ENCODE measurements at places on chromosomes 2 and 18.
A peak's percentile ranks its signal among the peaks of the same experiment; 100 is the strongest.

GRCh38 chr2:102581911-102582310 is 37.4 kb upstream of the SLC9A2 start:
- no peak for DNase-seq

GRCh38 chr2:37500031-37500430 is 155.6 kb downstream of the QPCT start:
- peak; percentile 25 for DNase-seq

- DNase-seq: peak; percentile 65
Measured at GRCh38 chr2:101113441-101114267, 37.5 kb downstream of the TBC1D8 start.

DNA sequence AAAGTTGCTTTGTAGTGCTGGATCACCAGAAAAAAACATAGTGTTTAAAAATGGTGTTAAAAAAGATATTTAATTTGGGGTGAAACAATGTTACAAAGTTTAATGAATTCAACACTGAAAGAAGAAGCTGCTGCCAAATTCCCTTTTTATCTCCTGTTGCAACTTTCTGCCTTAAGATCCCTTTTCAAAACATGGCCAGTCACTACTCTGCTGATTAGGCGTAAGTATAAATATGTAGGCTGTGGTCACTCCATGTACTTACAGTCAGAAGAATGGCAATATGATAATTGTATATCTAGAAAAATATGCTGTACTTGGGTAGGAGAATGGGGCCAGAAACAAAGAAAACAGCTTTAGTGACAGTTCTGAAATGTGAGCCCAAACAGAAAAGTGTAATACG is 123.5 kb upstream of the ZBTB14 start:
- DNase-seq: no peak

GRCh38 chr2:24858996-24859395 is 61.0 kb downstream of the ADCY3 start:
- DNase-seq: no peak

- no peak for DNase-seq
Measured at GRCh38 chr2:8918412-8918811, 81.0 kb upstream of the KIDINS220 start.

GRCh38 chr2:178718988-178719387 is 88.2 kb downstream of the TTN start:
- DNase-seq: no peak

GRCh38 chr2:147425437-147426029 is 419.3 kb upstream of the ACVR2A start:
- DNase-seq: no peak

DNA sequence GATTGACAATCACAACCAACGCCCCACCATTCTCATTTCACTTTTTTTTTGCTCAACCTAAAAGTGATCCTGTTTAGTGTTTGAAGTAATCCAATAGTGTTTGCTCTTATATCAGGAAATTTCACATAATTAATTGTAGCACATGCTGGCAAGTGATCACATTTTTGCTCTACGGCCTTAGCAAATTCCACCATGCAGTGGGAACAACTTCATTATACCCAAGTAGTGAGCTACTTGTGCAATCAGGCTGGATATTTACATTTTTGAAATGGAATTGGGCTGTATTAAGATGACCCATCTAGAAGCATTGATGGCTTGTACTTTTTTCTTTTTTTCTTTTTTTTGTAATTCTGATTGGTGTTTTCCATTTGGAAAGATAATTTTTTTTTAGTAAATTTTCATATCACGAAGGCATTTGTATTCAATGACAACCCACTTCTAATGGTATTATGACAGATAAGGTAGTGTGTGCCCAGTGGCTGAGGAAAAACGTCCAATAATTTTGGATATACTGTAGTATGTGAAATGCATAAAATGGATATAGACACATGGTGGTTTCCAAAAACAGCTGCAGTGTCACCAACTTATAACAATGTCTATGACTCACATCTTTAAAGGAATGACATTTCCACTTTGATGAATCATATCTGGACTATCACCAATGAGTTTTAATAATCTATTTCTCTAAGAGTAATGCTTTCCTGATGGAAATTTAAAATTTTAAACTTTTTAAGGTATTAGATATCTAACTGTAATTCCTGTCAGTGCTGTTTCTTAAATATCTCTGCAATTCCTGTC is 130.6 kb downstream of the COL6A3 start:
- DNase-seq: peak; percentile 87

- no peak for DNase-seq
Measured at GRCh38 chr2:74741629-74742028, 87.6 kb downstream of the SEMA4F start.

- DNase-seq: peak; percentile 58
Measured at GRCh38 chr2:50529600-50530218, 502.2 kb downstream of the NRXN1 start.

Data from fibroblast of skin of back (primary cell).